ENCODE measurements at places on chromosomes 16 and 17.

DNA sequence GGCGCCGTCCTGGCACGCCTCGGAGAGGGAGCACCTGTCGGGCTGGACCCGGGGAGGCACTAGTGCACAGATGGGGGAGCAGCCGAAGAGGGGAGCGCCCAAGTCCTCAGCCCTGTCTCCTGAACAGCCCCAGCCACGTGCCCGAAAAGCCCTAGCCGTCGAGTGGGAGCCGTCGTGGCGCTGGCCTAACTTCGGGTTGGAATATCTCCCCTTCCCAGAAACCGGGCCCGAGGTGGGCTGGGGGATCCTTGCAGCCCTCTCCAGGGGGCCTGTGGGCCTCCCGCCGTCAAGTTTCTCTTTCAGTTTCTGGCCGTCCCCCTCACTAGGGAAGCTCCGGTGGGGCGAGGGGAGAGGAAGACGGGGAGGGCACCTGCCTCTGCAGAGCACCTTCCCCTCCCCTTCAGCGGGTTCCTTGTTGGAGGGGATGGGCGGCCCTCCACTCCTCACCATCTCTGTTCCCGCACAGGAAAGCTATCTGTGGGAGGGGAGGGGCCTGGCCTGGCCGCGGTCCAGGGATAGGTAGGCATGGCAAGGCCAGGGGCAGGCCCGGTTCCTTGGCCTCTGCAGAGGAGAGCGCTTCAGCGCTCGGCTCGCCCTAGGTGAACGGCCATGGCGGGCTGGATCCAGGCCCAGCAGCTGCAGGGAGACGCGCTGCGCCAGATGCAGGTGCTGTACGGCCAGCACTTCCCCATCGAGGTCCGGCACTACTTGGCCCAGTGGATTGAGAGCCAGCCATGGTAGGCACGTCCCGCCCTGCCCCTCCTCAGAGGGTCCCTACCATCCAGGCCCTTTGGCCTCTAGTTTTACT, 709 bp downstream of the STAT5A start:
- DNase-seq: no peak

GRCh38 chr16:84724606-84725309, 25.0 kb downstream of the USP10 start:
- no peak for DNase-seq

DNA sequence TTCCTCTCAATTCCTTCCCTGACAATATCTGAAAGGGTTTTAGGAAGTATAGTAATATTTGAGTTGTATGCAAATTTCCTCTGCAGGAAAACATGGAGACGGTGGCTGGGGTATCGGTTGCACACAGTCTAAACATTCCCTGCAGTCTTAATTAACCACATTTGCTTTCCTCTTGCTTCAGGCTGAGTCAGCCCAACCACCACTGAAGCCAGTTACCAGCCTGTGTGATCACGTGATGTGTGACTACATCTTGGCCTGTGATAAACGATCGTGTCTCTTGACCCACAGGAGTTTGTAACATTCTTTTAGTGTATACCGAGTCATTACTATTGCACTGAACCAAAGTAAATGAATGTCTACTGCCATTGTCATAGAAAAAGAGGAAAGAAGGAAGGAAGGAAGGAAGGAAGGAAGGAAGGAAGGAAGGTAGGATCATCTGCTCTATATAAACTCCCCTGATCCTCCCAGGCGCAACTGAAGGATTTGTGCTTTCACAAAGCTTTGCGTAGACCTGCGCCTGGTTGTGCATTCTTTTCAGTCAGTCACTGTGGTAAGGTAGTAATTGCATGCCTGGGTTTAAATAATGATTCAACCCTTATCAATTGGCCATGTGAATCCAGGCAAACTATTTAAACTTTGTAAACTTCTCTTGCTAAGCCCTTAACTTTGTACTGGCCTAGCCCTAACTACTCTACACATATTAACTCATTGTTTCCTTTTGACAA, 280.6 kb upstream of the SALL1 start:
- DNase-seq: no peak

GRCh38 chr16:73792199-73793020, 504.2 kb upstream of the PSMD7 start:
- no peak for DNase-seq

DNA sequence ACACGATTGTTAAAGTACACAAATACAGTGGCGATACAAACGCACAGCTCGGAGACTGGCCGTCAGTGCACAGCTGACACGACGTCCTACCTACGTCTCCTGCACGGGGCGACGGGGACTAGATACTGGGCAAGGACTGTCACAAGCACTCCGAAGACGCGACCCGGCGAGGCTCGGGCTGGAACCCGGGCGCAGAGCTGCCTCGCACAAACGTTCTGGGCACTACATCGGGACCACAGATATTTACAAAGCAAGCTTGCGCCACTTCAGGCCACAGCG, 13.8 kb downstream of the SLC16A3 start:
- no peak for DNase-seq

DNA sequence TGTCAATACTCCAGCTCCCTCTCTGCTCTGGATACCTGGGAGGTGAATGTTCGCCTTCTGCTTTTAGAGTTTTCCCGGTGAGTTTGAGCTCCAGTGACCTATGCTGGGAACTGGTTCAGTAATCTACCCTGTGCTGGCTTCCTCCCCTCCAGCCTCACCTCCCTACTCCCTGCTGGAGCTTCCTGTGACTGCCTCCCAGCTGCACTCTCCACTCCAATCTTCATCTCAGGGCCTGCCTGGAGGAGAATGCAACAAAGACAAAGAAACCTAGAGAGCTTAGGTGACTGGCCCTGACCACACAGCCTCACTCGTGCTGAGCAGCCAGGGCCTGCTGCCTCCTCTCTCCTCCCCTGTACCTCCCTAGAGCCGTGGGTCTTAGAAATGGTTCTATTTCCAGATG, 101.6 kb upstream of the FOXF1 start:
- DNase-seq: no peak

GRCh38 chr16:2973093-2973492, 3.9 kb downstream of the PAQR4 start:
- no peak for DNase-seq

GRCh38 chr17:75876190-75876937, 2.0 kb downstream of the TRIM47 start:
- no peak for DNase-seq

Data from anterior cingulate cortex (tissue), 58 donors.